ENCODE measurements at places on chromosomes 16 and 17. TPM values are rescaled to one million over a fixed set of nuclear protein-coding genes. Genes with fewer than 3 reads are reported as not detected.

TANC2 gene
- 44.0 TPM for total RNA-seq

LGALS9B gene
- not detected for total RNA-seq

LCMT1 gene
- 31.5 TPM for total RNA-seq

WNT9B gene
- not detected for total RNA-seq

ALOX12B gene
- total RNA-seq: not detected

AFMID gene
- total RNA-seq: 27.7 TPM

KLHL36 gene
- 48.2 TPM for total RNA-seq

KCNJ12 gene
- total RNA-seq: under 0.01 TPM

SSTR5 gene
- total RNA-seq: not detected

COPRS gene
- total RNA-seq: 65.0 TPM

SYNGR3 gene
- total RNA-seq: 0.94 TPM

CFAP97D1 gene
- under 0.01 TPM for total RNA-seq

NHERF1 gene
- total RNA-seq: 2.8 TPM

EFCAB5 gene
- total RNA-seq: not detected

NPIPB6 gene
- 0.30 TPM for total RNA-seq

CDK5RAP3 gene
- total RNA-seq: 83.0 TPM

GUCY2D gene
- not detected for total RNA-seq

TM4SF5 gene
- not detected for total RNA-seq

CNTNAP1 gene
- 26.6 TPM for total RNA-seq

ULK2 gene
- total RNA-seq: 42.8 TPM

GPR139 gene
- not detected for total RNA-seq

TBX2 gene
- total RNA-seq: 3.5 TPM

PDILT gene
- total RNA-seq: not detected

NEUROD2 gene
- total RNA-seq: not detected

SOST gene
- 115 TPM for total RNA-seq

CTRB1 gene
- total RNA-seq: not detected

NOL11 gene
- 20.5 TPM for total RNA-seq

SGCA gene
- total RNA-seq: 8.4 TPM

PIGW gene
- total RNA-seq: 0.70 TPM

IL21R gene
- total RNA-seq: 1.9 TPM

CMTM3 gene
- total RNA-seq: 9.1 TPM

OTOP2 gene
- not detected for total RNA-seq

CES1 gene
- total RNA-seq: 2.0 TPM

TUFM gene
- total RNA-seq: 139 TPM

COQ9 gene
- total RNA-seq: 52.5 TPM

CTRB2 gene
- total RNA-seq: not detected

RAB11FIP3 gene
- 12.7 TPM for total RNA-seq

KRTAP17-1 gene
- not detected for total RNA-seq

TMEM220 gene
- total RNA-seq: 1.7 TPM

OR2C1 gene
- 0.08 TPM for total RNA-seq

ASB16 gene
- total RNA-seq: not detected

RRAD gene
- total RNA-seq: 22.5 TPM

GRB7 gene
- total RNA-seq: 0.60 TPM

MGAT5B gene
- total RNA-seq: 0.08 TPM

TAT gene
- not detected for total RNA-seq

Measured in smooth muscle cell of the coronary artery (primary cell).